Right lung (tissue), 10 donors: ENCODE measurements at places on chromosomes 5 and 9. TPM values are rescaled to one million over a fixed set of nuclear protein-coding genes. Genes with fewer than 3 reads are reported as not detected.

ZNF454 gene
- polyA plus RNA-seq, result 9.0 TPM

SMAD5 gene
- polyA plus RNA-seq, result 84.8 TPM

CDH18 gene
- 1.0 TPM for polyA plus RNA-seq

GRHPR gene
- 96.0 TPM for polyA plus RNA-seq

PCDHGA6 gene
- polyA plus RNA-seq, result 4.6 TPM

DNA sequence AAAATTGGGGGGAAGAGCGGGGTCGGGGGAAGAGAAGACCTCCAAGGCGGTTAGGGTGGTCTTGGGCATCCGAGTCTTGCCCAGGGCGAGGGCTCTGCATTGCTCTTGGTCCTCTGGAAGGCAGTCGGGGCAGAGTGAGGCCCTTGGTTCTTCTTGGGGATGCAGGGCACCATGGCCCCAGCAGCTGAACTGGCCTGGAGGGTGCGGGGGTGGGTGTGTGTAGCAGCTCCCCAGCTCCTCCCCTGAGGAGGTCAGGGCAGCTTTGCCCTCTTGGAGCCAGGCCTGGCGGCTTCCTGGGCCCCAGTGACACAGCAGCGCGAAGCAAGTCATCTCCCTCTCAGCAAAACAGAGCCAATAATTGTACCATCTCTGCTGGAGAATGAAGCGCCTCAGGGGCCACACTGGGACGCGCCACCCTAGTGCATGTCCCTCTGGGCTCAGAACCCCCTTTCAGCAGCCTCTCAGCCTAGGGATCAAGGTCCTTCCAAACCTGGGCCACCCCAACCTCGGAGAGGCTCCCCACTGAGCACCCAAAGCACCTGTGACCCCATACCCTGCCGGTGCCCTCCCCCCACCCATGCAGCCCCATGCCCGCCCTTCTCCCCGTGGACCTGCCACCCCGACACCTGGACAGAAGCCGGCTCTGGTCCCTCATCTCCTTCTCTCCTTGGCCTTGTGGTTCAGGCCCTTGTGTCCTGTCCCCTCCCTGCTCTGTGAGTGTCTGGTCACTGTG lies 10.4 kb upstream of the RXRA start:
- DNase-seq, result no peak

HARS1 gene
- 72.6 TPM for polyA plus RNA-seq
